ENCODE measurements at places on chromosomes 3 and 15.

- no peak for DNase-seq
Measured at GRCh38 chr3:107950417-107950816, 140.4 kb downstream of the CD47 start.

GRCh38 chr15:68781766-68782588, 38.7 kb downstream of the ANP32A start:
- DNase-seq = no peak

- no peak for DNase-seq
Measured at GRCh38 chr3:38907426-38907825, 91.4 kb upstream of the SCN10A start.

DNA sequence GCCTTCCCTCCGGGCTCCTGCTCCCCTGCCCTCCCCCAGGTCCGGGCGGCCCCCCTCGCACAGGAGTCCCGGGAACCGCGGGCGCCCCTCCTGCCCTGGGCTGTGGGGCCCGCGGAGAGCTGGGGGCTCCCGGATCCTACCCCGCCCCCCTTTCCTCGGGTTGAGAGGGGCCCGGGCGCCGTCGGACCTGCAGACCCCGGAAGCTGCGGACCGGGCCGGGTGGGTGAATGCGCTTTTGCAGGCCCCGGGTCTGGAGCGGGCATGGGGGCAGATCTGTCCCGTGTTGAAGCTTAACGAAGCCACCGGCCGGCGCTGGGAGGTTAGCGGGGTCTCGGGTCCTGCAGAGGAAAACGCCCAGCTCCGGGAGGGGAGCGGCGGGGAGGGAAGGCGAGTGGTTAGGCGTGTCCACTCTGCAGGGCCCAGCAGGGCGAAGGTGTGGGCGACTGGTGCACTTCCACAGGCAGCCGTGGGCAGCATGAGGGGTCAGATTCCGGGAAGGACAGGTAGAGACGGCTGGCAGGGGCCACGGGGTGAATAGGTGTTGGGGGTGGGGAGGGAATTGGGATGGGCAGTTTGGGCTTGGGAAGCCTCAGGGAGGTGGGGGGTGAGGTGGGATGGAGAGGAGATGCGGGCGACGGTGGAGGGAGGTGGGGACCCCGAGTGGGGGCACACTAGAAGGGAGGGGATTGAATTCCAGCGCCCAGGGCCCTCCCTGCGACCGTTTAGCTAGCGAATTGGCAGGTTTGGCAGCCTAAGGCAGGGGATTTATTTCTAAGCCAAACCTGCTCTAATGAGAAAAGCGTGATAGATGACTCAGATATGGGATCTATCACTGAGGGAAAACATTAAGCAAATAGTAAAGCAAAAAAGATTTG, 635 bp downstream of the CD276 start:
- peak; percentile 62 for DNase-seq

DNA sequence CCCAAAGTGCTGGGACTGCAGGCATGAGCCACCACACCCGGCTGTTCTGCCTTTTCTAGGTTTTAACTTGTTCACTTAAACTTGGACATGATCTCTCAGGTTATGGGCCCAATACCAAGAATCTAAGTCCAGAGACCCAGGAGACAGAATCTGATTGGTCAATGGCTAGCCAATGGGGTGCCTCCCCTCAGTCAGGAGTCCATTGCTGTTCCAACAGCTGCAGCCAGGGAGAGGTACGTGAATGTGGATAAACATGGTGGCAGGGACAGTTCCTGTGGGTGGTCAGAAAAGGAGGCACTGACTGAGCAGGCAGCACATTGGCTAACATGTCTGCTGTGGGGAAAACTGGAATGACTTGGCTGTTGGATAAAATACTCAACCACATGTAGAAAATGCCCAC, 140.3 kb downstream of the RPLP1 start:
- no peak for DNase-seq

GRCh38 chr3:24419067-24419791, 75.4 kb downstream of the THRB start:
- DNase-seq = no peak

DNA sequence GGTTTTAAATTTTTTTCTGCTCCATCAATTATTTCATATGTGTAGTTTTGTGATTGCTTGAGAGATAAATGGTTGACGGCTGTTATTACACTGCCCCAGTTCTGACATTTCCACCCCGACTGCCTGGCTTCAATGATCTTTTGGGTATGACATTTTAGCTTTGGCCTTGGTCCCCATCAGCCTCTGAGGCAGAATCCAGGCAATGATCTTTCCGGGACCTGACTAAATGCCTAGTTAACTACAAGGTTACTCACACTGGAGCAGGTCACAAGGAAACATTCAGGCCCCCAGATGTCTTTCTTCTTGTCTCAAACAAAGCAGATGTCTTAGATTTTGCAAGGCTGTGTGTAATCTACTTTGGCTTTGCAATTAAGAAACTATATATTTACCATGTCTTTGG, 61.1 kb upstream of the TMCO5A start:
- DNase-seq = no peak

GRCh38 chr3:98482717-98483482, 14.6 kb upstream of the OR5K2 start:
- DNase-seq = no peak

DNA sequence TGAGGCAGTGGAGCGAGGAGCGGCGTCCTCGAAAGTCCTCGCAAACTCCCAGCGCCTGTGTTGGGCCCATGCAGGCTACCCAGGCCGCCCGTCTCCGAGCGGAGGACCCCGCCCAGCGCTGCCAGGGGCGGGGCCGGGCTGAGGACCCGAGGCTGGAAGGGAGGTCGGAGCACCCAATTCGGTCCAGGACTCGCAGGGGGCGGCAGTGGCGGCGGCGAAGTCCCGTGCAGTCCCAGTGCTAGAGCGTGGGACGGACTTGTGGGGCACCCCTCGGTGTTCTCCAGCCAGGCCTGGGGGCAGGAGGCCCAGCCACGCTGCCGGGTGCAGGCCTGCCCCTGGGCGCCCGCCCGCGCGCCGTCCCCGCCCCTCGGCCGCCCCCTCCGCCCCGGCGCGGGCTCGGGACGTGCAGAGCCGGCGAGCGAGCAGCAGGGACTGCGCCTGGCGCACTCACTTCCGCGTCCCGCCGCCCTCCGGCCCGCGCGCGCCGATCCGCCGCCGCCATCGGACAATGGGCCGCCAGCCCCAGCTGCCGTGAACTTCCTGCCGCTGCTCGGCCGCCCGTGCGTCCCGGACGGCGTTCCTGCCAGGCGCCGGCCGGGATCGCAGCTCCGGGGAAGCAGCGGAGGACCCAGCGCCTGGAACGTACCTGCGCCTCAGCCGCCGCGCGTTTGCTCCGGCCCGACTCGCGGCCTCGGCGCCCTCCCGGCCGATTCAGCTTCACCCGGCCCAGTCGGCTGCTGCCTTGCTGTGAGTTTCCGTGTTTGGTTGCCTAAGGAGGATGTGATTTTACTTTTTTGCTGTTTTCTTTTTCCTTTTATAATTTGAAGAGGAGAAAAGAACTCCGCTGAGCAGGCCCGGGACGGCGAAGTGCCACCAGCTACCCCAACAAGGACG, 596 bp upstream of the LIMD1 start:
- no peak for DNase-seq

DNA sequence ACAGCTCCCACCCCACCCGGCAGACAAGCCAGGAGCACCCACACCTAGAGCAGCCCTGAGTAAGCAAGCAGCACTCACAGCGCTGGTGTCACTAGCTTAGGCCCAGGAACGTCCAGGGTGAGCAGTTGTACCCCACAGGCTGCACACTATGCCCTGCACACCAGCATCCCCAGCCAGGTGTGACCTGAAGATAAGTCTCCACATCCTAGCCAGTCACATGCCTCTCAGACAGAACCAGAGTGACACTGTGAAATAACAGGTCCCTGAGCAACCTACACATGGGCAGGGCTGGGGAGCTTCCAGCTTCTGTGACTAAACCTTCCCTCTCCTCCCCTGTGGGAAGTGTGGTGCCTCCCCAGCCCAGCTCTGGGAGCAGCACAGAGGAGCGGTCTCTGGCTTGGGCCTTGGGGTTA, 253.6 kb downstream of the UACA start:
- no peak for DNase-seq

- no peak for DNase-seq
Measured at GRCh38 chr3:100457811-100458210, 34.6 kb upstream of the TMEM45A start.

GRCh38 chr3:117495620-117496019, 786.0 kb downstream of the TUSC7 start:
- no peak for DNase-seq

- no peak for DNase-seq
Measured at GRCh38 chr15:32096916-32097617, 66.8 kb downstream of the CHRNA7 start.

DNA sequence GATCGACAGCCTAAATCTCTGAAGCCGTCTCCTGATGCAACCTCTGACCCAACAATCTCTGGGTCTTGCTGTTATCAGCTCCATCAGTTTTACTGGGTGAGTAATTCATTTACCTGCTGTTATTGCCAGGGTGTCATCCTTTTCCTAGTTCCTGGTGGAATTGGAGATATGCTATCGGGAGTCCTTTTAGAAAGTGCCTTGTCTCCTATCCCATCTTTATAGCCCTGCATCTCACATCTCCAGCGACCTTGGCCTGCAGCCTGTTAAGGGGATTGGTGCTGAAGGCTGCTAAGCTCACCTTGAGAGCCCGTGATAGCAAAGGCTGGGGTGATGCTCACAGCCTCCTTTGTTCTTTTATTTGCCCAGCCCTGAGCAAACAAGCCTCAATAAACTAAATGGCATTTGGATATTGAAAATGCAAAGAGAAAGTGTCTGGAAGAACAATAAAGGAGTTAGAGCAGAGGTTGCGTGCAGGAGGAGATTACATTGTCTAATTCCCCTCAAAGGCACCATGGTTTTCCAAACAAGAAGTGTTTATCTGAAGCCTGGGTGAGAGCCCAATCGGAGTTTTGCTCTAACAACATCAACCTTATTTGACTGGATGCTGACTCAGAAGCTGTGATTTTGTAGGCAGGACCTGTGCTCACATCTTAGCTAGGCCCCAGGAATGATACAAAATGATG, 101.8 kb downstream of the RPLP1 start:
- DNase-seq = no peak

- DNase-seq = no peak
Measured at GRCh38 chr3:65569129-65569528, 469.6 kb downstream of the MAGI1 start.

DNA sequence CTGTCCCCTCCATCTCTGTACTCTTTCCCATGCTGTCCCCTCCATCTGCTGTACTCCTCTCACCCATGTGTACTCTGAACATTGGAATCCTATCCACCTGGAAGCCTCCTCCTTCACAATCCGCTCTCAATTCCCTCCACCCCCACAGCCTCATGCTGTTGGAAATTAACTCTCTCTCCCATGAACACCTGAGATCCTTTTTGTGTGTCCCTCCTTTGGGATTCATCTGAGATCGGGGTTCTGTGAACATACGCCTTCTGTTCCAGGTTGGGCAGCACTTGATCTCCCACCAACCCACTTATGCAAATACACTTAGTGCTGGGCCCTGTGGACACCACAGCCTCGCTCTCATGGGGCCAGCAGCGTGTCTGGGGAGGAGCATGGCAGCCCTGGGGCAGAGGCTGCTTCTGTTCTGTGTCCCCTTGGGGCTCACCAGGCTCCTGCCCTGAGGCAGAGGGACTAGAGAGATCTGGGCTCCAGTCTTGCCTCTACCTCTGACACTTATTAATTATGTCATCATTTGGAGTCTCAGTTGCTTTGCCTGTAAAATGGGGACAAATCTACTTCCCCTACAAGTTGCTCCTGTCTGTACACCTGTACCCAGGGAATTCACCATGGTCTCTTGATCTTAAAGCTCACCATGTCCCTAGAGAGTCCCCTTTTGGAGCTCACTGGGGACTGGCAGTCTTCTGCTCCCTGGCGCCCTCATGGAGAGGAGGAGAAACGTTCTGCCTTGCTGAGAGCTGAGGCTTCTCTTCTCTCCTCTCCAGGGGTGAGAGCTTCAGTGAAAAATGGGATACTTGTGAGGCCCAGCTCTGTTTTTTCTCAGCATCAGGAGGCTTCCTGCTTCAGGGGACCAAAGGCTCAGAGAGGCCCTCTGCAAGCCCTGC, 42.7 kb downstream of the ITGA11 start:
- no peak for DNase-seq

- no peak for DNase-seq
Measured at GRCh38 chr15:38600236-38600635, 35.6 kb upstream of the RASGRP1 start.

DNA sequence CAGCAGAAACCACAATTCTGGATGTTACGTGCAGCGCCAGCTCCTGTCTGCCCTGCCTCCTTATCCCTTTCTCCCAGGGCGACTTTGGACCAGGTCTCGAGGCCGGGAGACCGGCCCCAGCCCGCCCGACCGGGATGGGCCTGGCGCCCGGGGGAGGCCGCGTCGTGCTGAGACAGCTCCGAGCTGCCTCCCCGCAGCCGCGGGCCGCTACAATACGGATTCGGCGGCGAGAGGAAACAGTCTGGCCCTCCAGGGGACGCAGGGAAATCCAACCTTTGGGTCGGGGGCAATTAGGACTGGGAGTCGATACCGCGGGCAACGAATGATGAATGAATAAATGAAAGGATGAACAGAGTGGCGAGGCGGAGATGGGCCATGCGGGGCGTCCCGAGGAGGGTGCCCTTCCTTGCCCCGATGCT, 537 bp downstream of the GRAMD2A start:
- DNase-seq = no peak

- DNase-seq = no peak
Measured at GRCh38 chr3:183959214-183959613, 58.5 kb downstream of the ABCC5 start.

DNA sequence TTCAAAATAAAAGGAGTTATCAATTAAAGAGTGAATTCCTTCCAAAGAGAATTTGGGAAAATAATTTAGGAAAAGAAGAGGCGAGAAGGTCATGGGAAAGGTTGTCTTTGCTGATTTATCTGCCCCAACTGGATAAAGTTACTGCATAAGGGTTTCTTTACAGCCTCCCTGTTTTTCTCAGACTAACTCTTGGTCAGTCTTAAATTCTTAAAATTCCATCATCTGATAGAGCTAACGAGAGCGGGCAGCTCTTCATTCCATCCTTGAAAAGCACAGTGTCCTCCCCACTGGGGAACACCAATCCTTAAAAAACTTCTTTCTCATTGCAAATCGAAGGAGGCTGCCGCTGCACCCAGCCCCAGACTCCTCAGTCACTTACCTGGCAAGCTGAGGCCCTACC, 107.2 kb downstream of the PGPEP1L start:
- no peak for DNase-seq

- no peak for DNase-seq
Measured at GRCh38 chr3:188341501-188341900, 187.5 kb downstream of the LPP start.

DNA sequence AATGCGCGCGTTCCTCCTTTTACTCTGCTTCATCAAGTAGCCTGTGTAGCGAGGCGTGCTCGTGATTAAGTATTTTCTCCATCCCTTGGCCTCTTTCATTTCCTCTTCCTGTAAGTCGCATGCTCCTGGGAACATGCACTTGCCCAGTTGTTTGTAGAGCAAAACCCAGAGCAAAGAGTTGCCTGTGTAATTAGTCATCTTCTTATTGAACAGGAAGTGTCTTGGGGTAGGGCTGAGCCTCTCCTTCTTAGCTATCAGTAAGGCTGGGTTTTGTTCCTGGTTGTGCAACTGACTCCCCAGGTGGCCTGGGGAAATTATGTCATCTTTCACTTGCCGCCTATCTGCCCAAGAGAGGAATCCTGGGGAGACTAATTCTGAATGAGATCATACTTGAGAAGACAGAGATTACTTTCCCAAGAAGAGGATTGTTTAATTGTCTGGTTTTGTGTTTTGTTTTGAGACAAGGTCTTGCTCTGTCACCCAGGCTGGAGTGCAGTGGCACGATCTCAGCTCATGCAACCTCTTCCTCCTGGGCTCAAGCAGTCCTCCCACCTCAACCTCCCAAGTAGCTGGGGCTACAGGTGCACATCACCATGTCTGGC, 14.9 kb downstream of the LIPH start:
- DNase-seq = peak; percentile 99

GRCh38 chr3:48403533-48404439, 26.1 kb downstream of the PLXNB1 start:
- DNase-seq = no peak
